ENCODE measurements at places on chromosomes 16 and 17. TPM values are rescaled to one million over a fixed set of nuclear protein-coding genes. Genes with fewer than 3 reads are reported as not detected.

CSH1 gene
- total RNA-seq, result not detected

ABCC12 gene
- total RNA-seq, result not detected

HASPIN gene
- total RNA-seq, result 22.7 TPM

MPG gene
- 58.7 TPM for total RNA-seq

MARVELD3 gene
- not detected for total RNA-seq

SRCIN1 gene
- 1.6 TPM for total RNA-seq

DCUN1D3 gene
- 5.9 TPM for total RNA-seq

MT1X gene
- total RNA-seq, result 38.1 TPM

GRCh38 chr17:54102246-54102645 lies 279.5 kb downstream of the KIF2B start:
- H3K27ac ChIP-seq, result no peak overlapping the region
- no peaks in the 10 kb centered on the region for H3K36me3 ChIP-seq
- no peak for DNase-seq
- H3K4me3 ChIP-seq, result no peak overlapping the region

GRCh38 chr17:1055751-1056645 lies 59.1 kb downstream of the TIMM22 start:
- no peaks in the 10 kb centered on the region for H3K27me3 ChIP-seq
- peak; percentile 53 for DNase-seq
- peaks cover 2% of the 10 kb centered on the region for H3K4me1 ChIP-seq
- H3K4me3 ChIP-seq, result no peak overlapping the region
- H3K36me3 ChIP-seq, result peaks cover 17% of the 10 kb centered on the region

DNA sequence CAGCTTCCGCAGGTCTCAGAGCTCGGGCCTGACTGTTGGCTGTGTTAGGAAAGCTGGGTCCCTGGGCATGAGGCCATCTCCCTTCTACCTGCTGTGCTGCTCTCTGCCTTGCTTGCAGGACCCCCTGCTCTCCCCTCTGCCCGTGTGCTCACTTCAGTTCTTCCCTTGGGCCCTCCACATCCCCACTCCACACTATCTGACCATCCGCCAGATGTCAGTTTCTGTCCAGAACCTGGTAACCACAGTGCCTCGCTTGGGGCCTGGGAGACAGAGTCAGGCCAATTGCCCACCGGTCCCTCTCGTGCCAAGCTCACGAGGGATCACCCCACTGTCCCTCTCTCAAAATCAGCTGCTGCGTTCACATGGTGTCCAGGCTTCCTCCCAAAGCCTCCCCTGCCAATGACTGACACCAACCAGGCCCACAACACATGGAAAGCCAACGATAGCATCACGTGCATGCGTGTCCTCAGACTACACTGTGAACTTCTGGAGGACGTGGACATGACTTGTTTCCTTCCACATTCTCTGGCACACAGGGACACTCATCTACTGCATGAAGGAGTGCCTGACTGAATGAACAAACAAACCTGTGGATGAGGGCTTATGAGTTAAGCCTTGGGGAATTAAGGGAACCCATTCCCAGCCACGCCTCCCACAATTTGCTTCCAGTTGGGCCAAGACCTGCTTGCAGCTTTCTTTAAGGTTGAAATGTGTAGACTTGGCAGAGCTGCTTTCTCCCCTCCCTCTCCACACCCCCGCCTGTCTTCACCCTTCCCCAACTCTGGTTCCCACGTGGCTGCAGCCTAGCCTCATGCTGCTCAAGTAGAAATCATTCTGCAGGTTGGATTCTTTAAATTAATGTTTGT lies 72.5 kb upstream of the ZNF423 start:
- H3K4me3 ChIP-seq, result no peak overlapping the region
- no peak for DNase-seq
- no peak overlapping the region for H3K27ac ChIP-seq
- H3K27me3 ChIP-seq, result peaks cover 15% of the 10 kb centered on the region

GRCh38 chr17:63113167-63113566 lies 147.1 kb downstream of the TANC2 start:
- H3K4me1 ChIP-seq, result no peaks in the 10 kb centered on the region
- no peaks in the 10 kb centered on the region for H3K36me3 ChIP-seq
- no peak overlapping the region for H3K4me3 ChIP-seq
- DNase-seq, result no peak

- H3K36me3 ChIP-seq, result peaks cover 46% of the 10 kb centered on the region
- H3K4me3 ChIP-seq, result no peak overlapping the region
- peaks cover 19% of the 10 kb centered on the region for H3K4me1 ChIP-seq
- H3K27ac ChIP-seq, result peak overlapping the region; percentile 42
- DNase-seq, result no peak
Measured at GRCh38 chr16:30741461-30741914, 6.7 kb upstream of the PHKG2 start.

- H3K36me3 ChIP-seq, result no peaks in the 10 kb centered on the region
- H3K4me1 ChIP-seq, result peaks cover 23% of the 10 kb centered on the region
- DNase-seq, result no peak
- no peaks in the 10 kb centered on the region for H3K27me3 ChIP-seq
- no peak overlapping the region for H3K4me3 ChIP-seq
- H3K27ac ChIP-seq, result no peak overlapping the region
Measured at GRCh38 chr17:47193931-47194511, 4.9 kb upstream of the CDC27 start.

DNA sequence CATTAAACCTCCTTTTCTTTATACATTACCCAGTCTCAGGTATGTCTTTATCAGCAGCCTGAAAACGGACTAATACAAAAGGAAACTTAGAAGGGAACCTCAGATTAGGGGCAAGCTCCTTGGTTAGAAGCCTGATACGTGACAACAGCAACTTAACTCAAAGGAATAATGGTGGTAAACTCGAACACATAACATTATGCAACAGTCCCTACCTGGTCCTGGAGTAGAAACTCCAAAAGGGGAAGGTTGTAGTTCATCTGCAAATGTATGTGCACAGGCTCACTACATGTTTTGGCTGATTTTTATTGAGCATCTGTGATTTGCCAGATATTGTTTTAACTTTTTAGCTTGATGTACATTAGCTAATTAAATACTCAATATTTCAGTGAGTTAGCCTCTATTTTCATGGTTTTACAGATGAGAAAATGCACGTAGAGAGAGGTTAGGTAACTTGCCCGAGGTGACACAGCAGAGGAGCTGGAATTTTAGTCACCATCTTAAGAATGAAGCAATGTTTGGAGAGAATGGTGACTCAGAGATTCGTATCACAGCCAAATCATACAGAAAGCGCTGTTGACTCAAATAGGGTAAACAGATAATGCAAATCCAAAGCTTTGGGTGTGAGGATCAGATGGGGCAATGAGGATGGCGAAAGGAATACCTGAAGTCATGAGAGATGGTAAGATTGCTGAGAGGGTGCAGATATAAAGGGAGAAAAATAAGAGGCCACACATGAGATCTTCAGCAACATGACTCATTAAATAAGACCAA lies 194.9 kb upstream of the RBFOX1 start:
- no peak overlapping the region for H3K4me3 ChIP-seq
- H3K27me3 ChIP-seq, result no peaks in the 10 kb centered on the region
- DNase-seq, result no peak
- no peak overlapping the region for H3K27ac ChIP-seq

DNA sequence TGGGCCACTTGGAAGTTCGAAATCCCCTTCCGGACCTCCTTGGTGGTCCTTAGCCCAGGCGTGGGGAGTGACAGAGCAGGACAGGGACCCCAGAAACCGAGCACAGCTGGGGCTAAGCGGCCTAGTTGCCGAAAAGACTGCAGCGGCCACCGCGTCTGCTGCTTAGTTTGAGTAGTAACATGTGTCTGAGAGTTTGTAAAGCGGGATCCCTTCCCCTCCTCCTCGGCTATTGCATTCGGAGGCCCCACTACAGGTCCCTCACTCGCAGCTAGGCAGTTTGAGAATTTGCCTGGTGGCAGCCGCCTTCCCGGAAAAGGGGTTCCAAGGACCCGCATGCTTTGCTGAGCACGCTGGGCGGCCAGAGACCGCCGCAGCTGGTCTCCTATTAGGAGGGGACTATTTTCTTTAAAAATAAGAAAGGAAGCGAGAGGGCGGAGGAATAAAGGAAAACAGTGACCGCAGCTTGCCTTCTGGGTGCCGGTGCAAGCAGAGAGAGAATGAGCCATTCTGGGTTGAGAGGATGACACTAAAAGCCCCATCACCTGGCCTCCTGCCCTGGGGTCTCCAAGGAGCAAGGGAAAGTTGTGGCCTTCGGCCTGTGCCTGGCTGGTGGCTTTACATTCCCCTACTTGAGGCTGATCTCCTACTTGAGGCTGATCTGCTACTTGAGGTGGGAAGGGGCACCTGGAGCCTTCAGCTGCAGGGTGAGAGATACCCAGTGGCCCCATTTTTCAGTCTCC lies 1.1 kb upstream of the HOXB5 start:
- no peak overlapping the region for H3K27ac ChIP-seq
- DNase-seq, result no peak
- H3K4me3 ChIP-seq, result no peak overlapping the region
- H3K36me3 ChIP-seq, result no peaks in the 10 kb centered on the region

DNA sequence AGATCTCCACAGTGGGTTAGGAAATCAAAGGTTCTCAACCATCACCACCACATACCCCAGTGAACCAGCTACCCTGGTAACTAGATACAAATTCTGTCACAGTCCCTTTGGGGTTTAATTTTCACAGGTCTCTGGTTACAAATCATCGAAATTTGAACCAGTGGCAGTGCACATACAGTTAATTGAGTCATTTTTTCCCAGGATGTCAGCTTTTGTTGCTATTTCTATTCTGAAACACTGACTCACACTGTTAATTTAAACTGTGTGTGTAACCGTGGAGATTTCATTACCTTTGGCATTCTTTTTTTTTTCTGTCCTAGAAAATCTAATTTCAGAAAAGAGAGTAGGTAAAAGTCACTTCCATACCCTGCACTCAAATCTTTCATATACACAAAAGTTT lies 511.5 kb downstream of the TOX3 start:
- no peak overlapping the region for H3K27ac ChIP-seq
- H3K4me3 ChIP-seq, result no peak overlapping the region
- DNase-seq, result no peak
- H3K36me3 ChIP-seq, result no peaks in the 10 kb centered on the region

DNA sequence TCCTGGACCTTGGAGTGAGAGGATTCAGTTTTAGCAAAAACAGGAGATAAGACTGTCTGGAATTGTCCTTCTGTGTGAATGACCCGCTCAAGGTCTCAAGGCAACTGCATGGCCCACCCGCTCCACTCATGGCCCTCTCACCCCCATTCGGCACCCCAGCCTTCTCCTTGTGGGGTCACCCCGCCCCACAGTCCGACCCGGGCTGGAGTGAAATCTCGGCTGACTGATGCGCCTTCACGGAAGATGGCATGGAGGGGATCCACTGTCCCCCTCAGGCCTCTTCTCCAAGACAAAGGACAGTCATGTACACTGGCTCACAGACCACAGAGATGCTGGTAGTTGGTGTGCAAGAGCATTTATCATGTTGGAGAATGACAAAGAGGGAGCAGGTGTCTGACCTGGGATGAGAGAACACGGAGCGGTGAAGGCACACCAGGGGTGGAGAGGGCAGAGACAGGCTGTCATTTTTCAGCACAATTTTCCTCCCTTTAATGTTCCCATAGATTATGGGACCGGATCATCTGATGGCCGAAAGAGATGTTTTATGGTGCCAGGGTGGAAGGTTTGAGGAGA lies 391.9 kb upstream of the TNRC6C start:
- H3K27ac ChIP-seq, result no peak overlapping the region
- H3K36me3 ChIP-seq, result no peaks in the 10 kb centered on the region
- no peak for DNase-seq
- H3K27me3 ChIP-seq, result peaks cover 8% of the 10 kb centered on the region
- H3K4me3 ChIP-seq, result no peak overlapping the region

DNA sequence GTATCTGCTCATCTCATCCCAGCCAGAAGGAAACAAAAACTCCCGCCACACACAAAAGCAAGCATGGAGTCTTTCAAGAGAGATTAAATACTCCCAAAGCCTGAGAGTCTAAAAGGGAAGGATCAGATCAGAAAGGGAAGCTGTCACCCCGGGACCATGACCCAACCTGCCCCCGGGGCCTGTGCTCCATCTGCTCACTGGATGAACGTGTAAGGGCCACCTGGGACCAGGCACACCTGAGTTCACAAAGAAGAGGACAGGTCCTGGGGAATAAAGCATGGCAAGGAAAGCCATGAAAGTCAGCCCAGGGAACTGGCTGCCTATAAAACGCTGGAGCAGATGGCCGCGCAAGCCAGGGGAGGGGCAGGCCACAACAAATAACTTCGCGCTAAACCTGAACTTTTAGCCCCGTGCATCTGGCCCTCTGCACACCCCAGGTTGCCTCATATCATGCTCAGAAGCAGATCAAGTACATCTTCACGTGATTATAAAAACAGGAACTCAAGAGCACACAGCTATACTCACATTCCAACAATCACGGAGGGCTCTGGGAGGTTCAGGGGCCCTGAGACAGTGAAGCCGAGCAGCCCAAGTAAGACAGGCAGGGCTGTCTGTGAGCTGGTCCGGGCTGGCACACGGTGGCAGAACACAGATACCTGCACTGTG lies 3.4 kb downstream of the TMEM11 start:
- H3K36me3 ChIP-seq, result peaks cover 11% of the 10 kb centered on the region
- H3K4me3 ChIP-seq, result no peak overlapping the region
- no peak overlapping the region for H3K27ac ChIP-seq
- H3K27me3 ChIP-seq, result no peaks in the 10 kb centered on the region

- H3K27ac ChIP-seq, result no peak overlapping the region
- peaks cover 9% of the 10 kb centered on the region for H3K27me3 ChIP-seq
- H3K4me3 ChIP-seq, result no peak overlapping the region
Measured at GRCh38 chr17:29197516-29198272, 17.5 kb upstream of the MYO18A start.

GRCh38 chr16:68074850-68075555 lies 10.2 kb upstream of the NFATC3 start:
- H3K27me3 ChIP-seq, result no peaks in the 10 kb centered on the region
- peaks cover 76% of the 10 kb centered on the region for H3K4me1 ChIP-seq
- peak overlapping the region; percentile 87 for H3K27ac ChIP-seq
- no peak overlapping the region for H3K4me3 ChIP-seq
- peaks cover 65% of the 10 kb centered on the region for H3K36me3 ChIP-seq

DNA sequence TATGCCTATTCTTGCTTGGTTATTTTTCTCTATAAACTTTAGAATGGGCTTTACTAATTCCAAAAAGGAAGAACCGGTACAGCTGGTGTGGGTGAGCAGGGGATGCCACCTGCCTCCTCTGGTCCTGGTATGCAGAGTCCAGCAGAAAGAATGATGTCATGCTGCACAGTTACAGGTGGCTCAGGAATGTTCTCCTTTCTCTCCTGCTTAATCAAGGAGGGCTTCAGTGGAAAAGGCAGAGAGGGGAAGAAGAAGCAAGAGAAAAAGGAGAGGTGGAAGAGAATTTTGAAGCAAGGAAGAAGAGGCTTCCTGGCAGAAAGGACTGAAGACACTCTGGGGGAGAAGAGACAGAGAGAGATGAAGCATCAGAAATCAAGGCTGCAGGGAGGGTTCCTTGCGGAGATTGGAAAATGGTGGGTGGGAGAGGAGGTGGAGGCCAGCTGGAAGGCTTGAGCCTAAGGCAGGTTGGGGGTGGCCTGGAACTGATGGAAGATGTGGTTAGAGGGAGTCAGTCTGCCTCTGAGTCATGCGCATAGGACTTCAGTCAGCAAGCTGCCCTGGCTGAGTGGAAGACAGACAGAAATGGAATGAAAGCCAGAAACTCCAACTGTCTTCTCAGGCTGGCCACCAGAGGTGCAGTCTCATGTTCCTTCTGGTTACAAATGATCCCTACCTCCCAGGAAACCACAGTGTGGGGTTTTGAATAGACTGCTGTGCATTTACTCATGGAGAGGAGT lies 64.6 kb upstream of the CRHR1 start:
- H3K4me3 ChIP-seq, result no peak overlapping the region
- DNase-seq, result no peak
- no peaks in the 10 kb centered on the region for H3K36me3 ChIP-seq
- H3K27me3 ChIP-seq, result peaks cover 9% of the 10 kb centered on the region
- H3K27ac ChIP-seq, result no peak overlapping the region

All from activated CD4-positive, alpha-beta memory T cell treated with anti-CD3 and anti-CD28 coated beads for 36 hours (primary cell).